ENCODE measurements at places on chromosomes 16 and 17.

- peak; percentile 62 for DNase-seq
These were observed 542 bp downstream of the SLC39A11 start for GRCh38 chr17:73091770-73092522.

GRCh38 chr17:44906010-44906646 lies 6.9 kb upstream of the EFTUD2 start:
- DNase-seq = no peak

DNA sequence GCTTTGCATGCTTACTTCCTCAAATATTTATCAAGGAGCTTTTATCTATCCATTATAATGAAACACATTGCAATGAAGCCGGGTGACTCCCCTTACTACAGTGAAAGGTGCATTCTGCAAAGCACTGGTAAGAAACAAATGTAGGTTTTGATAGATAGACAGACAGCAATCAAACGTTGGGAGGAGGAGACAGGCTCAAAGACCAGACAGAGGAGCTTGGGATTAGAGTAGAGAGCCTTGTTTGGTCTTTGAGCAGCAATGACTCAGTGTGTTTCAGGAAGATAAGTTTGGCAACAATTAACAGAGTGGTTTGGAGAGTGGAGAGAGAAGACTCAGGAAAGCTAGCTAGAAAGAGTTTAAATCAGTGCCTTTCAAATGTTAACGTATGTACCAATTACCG lies 68.8 kb downstream of the ZNF18 start:
- DNase-seq = no peak

- peak; percentile 63 for DNase-seq
These were observed 21.1 kb upstream of the TFAP4 start for GRCh38 chr16:4293822-4294457.

- no peak for DNase-seq
These were observed 1.1 kb upstream of the NTN1 start for GRCh38 chr17:9020096-9020823.

- DNase-seq = peak; percentile 63
These were observed 71.6 kb downstream of the PGS1 start for GRCh38 chr17:78449983-78450595.

- DNase-seq = no peak
These were observed 7.3 kb upstream of the METRNL start for GRCh38 chr17:83071966-83072562.

- DNase-seq = no peak
These were observed 110.2 kb downstream of the HS3ST3A1 start for GRCh38 chr17:13491491-13491890.

- DNase-seq = peak; percentile 26
These were observed 45.6 kb downstream of the RMI2 start for GRCh38 chr16:11390573-11391495.

DNA sequence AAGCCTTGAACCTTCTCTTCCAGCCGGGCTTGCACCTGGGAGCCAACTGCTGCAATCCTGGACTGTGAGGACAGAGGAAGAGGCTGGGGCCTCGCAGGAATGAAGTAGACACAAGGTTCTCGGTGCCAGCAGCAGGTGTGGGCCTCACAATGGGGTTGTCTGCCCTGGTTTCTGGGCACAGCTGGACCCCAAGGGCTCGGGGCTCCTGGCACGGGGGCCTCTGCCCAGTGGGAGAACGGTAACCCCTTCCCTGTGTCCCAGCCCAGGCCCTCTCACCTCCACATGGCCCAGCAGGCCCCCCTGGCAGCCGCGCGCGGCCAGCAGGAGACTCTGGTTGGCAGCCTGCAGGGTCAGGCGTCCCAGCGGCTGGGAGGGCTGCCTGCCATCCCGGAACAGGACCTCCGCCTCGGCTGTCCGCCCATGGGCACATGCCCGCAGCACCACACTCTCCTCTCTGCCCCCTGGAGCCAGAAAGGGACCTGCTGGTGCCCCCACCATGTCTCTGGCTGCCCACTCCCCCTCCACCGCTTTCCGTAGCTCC lies 46.9 kb downstream of the RMI2 start:
- DNase-seq = no peak

DNA sequence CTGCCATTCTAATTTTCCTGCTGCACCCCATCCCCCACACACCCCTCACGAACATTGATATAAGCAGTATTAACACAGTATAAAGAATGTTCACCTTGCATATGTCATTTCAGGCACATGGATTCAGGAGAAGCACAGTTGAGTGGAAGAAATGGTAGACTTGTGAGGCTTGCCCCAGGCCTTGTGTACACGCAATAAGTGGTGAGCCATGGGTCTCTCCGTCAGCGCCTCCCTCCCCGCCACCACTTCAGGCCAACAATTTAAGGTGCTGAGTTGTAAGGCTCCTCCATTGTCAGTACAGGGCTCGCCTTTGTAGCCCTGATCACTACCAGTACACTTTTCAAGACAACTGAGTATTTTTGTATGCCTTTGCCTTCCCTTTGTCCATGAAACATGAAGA lies 12.2 kb upstream of the CLEC18C start:
- DNase-seq = no peak

GRCh38 chr17:37124821-37125173 lies 176.0 kb downstream of the AATF start:
- peak; percentile 24 for DNase-seq

GRCh38 chr16:69465083-69465721 lies 40.8 kb downstream of the CYB5B start:
- peak; percentile 13 for DNase-seq

GRCh38 chr17:80702315-80703141 lies 157.9 kb downstream of the RPTOR start:
- no peak for DNase-seq

DNA sequence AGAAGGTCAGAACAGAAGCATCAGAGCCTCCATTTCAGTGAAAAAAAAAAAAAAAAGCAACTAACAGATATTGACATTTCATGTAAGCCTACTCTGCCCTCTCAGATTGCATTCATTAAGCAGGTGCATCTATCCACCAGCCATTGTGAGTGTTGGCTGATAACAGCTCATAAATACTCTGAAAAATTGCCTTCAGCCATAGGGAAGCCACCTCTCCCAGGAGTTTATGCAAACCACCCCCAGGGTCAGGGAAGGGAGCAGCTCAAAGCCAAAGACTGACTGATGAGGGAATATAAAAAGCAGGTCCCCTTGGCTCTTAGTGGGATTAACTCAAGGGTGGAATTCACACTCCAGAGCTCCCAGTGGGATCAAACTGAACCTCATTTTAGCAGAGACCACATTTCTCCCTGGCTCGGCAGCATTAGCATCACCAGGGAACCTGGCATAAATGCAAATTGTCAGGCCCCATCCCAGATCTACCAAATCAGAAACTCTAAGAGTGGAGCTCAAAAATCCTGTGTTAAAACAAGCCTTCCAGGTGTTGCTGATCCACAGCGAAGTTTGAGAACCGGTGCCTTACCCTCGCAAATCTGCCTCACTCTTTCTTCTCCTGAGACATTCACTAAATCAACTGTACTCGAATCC lies 14.2 kb downstream of the APOH start:
- DNase-seq = no peak

GRCh38 chr17:49634485-49634860 lies 43.4 kb downstream of the SPOP start:
- no peak for DNase-seq

- DNase-seq = no peak
These were observed 261.1 kb downstream of the C16orf95 start for GRCh38 chr16:87056083-87056482.

- DNase-seq = no peak
These were observed 32.1 kb downstream of the TANC2 start for GRCh38 chr17:62998166-62998565.

- DNase-seq = no peak
These were observed 14.9 kb upstream of the MRPL38 start for GRCh38 chr17:75919611-75920010.

GRCh38 chr17:66620528-66620927 lies 214.4 kb upstream of the CACNG5 start:
- no peak for DNase-seq

DNA sequence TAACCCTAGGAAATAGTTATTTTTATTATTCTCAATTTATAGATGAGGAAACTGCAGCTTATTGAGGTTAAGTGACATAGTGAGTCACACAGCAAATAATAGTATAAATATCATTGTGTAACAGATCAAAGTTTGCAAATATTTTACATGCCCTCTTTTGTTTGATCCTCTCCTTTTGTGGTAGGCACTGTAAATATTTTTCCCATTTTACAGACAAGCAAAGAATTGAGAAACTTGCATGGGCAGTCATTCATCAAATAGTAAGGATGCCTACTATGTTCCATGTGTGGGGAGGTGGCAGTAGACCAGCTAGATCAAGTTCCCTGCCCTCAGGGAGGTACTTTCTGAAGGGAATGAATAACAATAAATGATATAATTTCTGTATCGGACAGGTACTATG lies 173.0 kb downstream of the PHKB start:
- DNase-seq = no peak

- DNase-seq = no peak
These were observed 13.4 kb downstream of the FLOT2 start for GRCh38 chr17:28883967-28884702.

DNA sequence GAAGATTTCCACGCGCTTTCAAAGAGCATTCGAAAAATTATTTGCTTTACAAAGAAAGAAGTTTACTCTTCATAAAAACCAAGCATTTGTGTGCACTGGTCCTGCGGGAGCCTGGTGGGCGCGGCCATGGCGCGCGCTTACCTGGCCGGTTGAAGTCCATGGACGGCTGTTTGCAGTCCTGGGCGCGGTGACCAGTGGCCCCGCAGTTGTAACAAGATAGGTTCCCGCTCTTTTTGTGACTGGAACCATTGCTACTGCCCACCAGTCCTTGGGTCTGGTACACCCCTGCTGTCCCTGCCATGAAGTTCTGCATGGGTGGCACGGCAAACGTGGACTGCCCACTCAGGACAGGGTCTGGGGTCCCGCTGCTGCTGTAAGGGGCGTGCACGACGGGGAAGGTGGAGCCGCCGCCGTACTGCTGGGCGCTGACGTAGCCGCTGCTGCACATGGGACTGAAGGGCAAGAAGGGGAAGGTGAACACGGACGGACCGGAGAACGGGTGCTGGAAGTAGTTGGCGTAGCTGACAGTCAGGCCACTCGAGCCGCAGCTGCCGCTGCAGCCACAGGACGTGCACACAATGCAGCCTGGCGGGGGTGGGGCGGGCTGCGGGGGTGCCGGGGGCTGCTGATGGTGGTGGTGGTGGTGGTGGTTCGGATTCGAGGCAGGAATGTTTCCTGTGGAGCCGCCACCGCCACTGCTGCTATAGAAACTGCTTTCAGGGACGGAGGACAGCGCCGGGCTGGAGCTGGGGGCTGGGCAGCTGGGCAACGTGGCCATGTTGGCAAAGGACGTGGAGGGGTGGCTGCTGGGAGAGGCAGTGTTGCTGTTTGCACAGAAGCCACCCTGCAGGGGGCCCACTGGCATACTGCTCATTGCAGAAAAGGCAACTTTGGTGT lies 19.5 kb downstream of the MAP1LC3B start:
- DNase-seq = no peak

GRCh38 chr16:50260206-50261159 lies 5.9 kb upstream of the ADCY7 start:
- DNase-seq = no peak

- no peak for DNase-seq
These were observed 22.9 kb upstream of the ZFPM1 start for GRCh38 chr16:88430185-88430523.

DNA sequence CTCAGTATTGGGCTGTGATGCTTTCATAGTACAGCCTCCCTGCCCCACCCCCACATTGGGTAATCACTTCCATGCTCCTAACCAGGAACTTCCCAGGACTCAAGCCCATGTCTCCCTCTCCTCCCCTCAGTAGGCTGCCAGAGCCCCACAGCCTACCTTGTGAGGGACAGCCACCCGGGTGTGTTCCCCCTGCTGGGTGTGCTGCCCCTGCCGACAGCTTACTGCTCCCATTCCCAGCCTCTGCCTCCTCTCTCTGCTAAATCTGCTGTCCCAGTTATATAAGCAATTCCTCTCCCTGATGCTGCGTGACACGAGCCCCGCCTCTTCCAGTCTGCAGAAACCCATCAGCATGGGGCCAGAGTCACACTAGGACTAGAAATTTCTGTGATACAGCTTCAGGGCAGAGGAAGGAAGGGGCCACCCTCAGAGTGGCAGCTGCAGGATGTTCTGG lies at the start of gene RSKR:
TSS of gene RSKR (minus strand) at position 255 of the 451 bp plus-strand sequence. CDS start at position 231, 24 bp downstream.
- DNase-seq = no peak

DNA sequence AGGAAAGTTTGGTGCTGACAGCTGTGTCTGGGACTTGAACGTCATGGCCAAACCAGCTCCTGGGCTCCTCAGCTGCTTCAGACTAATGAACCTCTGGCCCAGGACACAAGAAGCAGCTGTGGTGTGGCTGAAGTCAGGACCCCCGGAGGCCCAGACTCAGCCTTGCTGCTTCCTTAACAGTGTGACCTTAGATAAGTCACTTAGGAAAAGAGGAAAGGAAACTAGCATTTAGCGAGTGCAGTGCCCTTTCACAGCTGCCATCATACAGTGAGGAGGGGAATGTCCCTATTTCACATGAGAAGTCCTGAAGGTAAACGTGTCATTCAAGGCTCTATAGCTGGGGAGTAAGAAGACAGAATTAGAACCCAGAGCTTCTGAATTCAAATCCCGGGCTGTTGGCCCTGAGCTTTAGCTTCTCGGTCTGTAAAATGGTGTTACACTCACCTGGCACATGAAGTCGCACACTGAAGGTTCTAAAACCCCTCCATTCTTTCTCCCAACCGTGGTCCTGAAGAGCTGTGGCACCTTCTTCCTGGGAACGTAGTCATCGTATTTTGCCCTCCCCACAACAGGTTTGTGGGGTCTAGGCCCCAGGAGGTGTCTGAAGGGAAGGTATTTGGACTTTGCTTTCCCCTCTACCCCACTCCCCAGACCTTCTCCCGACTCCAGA lies 910 bp upstream of the RAMP2 start:
- DNase-seq = no peak

GRCh38 chr17:68963958-68964357 lies 8.8 kb upstream of the ABCA8 start:
- DNase-seq = no peak

DNA sequence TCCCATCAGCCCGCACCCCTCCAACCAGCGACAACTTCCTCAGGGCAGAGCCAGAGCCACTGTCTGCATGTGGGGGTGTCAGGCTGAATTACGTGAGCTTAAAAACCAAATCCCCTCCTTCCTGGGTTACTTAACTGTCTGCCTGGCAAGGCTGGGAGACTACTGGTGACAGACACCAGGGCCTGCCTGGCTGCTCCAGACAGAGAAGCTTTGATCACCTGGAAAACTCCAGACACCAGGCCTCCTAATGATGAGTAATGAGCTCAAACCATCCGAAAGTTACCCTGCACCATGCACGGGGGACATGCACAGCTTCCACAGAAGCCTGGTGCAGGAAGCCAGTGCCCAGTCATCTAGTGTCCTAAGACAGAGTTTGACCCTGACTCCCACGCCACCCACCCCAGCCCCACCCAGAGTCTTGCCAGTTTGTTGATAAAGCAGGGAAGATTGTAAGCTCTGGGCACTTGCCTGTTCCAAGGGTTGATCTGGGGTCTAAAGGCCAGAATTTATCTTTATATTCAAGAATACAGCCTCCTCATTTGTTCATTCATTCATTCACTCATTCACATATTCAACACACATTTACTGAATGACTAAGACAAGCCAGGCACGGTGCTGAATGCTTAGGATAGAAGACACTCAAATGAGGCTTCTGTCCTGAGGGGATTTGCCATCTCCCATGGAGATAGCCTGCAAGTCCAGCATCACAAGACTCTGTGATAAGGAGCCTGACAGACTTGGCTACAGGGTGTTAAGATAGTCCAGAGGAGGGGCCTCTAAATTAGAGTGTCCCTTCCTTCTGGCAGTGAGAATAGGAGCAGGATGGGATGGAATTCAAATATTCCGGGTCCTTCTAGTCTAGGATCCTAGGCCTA lies 7.2 kb upstream of the CCDC182 start:
- DNase-seq = no peak

- no peak for DNase-seq
These were observed 10.3 kb upstream of the HAS3 start for GRCh38 chr16:69095193-69095592.
